Endodermal cell (in vitro differentiated cells): ENCODE measurements at places on chromosomes 6 and 20. TPM values are rescaled to one million over a fixed set of nuclear protein-coding genes. Genes with fewer than 3 reads are reported as not detected.

- DNase-seq = no peak
Measured at GRCh38 chr20:2775139-2775538, 25.3 kb downstream of the CPXM1 start.

- DNase-seq = peak; percentile 62
Measured at GRCh38 chr6:33926451-33926850, 122.6 kb upstream of the MLN start.

DNA sequence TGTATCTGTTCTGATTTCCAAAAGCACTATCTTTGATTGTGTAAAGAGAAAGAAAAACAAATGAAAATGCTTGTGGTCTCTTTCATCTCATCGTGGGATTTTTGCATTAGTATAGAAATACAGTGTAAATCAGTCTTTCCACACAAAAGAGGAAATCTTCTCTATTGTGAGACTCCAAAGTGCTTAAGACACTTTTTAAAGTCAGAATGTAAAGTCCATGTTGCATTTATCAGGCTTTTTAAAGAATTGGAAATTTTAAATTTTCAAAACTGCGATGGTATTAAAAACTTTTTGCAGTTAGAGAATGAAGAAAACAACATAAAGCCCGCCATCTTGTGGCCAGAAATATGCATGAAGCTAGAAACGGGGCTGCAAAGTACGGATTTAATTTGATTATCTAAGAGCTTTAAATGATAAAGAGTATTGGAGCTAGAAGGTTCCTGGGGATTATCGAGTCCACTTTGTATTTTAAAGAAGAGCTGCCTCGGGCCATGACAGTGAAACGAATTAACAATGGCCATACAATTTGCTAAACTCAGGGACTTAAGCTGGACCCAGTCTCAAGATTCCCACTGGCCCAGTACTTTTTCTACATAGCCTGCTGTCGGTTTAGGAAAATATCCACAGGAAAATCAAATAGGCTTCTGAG is 339.6 kb downstream of the ARHGAP18 start:
- peak; percentile 78 for DNase-seq

- DNase-seq = no peak
Measured at GRCh38 chr6:49252901-49253300, 210.2 kb downstream of the MMUT start.

DNA sequence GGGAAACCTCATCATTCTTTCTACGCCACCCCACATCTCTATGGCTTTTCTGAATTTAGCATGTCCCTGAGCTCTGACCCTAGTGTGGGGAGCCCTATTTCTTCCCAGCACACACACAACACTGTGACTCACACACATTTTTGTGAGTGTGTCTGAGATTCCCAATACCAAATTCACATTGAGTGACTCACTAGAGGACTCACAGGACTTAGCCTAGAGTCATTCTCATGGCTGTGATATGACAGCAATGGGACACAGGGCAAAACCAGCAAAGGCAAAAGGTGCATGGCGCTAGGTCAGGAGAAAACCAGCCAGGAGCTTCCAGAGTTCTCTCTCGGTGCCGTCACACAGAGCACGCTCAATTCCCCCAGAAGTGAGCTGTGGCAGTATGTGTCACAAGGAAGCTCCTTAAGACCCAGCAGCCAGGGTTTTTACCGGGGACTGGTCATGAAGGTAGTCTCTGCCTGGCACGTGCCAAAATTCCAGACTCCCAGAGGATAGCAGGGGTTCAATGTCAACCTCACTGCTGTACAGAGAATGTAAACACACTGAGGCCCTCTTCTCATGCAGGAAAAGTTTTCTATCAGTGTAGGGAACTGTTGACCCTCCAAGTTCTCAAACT is 6.2 kb downstream of the CSTL1 start:
- DNase-seq = no peak

GRCh38 chr20:46040902-46041535 is 12.0 kb downstream of the SLC12A5 start:
- peak; percentile 93 for DNase-seq

The UBD gene
- not detected in 3 replicates for total RNA-seq

The IL17F gene
- total RNA-seq = not detected in 3 replicates

- DNase-seq = no peak
Measured at GRCh38 chr6:85405175-85405852, 44.6 kb upstream of the NT5E start.

The WFDC6 gene
- total RNA-seq = not detected in 2 replicates

DNA sequence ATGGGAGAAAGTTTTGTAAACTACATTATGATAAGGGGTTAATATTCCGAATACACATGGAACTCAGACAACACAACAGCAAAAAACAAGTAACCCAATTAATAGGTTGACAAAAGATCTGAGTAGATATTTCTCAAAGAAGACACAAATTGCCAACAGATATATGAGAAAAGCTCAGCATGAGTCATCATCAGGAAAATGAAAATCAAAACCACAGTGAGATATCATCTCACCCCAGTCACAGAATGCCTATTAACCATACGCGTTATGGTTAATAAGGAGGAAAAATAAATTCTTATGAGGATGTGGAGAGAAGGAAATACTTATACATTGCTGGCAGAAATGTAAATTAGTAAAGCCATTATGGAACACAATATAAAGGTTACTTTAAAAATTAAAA is 695.0 kb downstream of the COL12A1 start:
- DNase-seq = no peak

DNA sequence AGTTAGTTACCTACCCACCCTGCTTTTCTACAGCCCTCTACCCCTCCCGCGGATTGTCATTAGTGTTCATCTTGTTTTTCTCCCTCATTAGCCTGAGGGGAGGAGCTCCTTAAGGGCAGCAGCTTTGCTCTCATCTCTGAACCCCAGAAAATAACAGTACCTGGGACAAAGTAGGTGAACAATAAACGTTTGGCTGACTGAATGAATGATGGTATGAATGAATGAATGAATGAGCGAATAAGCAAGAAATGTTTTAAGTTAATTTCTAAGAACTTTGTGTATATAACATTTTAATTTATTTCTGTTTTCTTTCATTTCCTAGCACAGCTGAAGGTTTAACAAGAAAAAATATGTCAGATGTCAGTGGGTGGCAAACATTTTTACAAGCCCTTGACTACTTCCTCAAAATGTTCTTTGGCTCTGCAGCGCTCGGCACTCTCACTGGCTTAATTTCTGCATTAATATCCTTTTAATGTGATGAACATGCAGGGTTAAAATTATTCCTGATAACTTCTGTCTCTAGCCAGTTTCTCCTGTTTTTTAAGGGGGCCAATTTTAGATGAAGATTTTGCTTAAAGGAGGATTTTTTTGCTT is 50.1 kb downstream of the SLC9A8 start:
- peak; percentile 5 for DNase-seq

GRCh38 chr6:43296780-43297497 is 1.1 kb upstream of the SLC22A7 start:
- no peak for DNase-seq

DNA sequence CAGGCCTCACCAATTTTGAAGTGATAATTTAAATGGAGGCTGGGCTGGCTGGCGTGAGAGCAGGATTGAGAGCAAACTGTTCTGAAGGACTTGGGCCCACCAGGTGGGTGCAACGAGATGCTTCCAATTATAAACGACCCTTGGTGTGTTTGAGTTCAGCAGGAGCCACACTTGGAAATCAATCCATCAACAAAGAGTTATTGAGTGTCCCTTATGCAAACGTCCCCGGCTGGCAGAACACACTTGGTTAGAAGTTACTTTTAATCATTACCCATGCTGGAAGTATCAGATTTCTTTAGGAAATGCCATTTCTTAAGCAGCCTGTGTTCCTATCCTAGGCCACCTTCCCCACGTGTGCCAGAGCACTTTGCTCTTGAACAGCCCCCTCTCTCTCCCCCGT is 37.8 kb upstream of the ZNF831 start:
- DNase-seq = no peak

DNA sequence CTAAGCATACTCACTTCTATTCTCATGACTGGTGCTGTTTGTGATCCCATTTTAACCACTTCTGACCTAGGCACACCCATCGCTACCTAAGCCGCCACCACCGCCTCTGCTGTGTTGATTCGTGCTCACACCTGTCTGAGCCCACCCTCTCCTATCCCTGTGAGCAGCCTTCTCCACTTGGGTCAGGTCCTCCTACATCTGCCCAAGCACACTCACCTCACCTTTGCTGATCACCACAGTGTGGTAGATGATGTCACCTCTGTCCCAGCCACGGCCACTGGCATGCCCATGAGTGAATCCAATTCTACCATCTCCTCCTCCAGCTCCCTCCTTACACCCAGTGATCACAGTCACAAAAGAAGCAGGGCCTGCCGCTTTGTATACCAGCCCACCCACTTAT is 20.8 kb downstream of the MUC22 start:
- no peak for DNase-seq

- DNase-seq = no peak
Measured at GRCh38 chr6:25329982-25330381, 50.8 kb downstream of the CARMIL1 start.

GRCh38 chr6:169273511-169273910 is 19.9 kb upstream of the THBS2 start:
- no peak for DNase-seq

DNA sequence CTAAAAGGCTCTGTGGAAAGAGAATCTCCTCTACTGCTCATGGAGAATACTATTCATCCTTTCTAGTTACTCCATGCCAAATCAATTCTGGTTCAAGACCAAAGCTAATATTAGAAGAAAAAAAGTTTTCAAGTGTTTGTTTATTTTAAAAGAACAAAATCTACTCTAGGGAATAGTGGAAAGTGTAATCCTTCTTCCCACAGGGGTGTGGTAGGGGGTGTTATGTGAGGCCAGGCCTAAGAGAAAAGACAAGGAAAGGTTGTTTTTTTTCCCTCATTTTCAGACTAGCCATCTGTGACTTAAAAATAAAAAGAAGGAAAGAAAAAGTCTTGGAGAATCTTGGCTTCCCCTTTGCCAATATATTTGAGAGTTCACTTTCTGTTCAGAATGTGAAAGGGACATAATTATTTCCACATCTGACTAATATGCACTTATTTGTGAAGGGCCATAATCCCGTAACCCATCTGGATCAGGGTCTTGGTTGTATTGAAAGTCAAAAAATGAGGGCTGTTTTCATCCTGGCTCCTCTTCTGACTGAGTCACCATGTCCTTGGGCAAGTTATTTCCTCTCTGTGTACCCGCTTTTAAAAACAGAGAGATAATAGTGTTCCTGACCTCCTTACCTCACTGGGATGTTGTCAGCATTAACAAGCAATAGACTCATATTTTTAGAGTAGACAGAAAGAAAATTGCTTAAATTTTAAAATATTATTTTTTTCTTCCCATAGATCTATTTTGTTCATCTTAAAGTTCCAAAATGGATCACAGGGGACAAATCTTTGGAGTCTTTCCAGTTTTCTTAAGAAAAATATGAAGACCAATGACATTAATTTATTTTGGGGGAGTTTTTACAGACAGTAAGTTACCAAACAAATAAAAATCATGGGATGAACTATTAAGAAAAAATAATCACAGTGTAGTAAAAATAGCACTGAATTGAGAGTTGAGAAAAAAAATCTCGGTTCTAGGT is 233.7 kb downstream of the IBTK start:
- DNase-seq = no peak

DNA sequence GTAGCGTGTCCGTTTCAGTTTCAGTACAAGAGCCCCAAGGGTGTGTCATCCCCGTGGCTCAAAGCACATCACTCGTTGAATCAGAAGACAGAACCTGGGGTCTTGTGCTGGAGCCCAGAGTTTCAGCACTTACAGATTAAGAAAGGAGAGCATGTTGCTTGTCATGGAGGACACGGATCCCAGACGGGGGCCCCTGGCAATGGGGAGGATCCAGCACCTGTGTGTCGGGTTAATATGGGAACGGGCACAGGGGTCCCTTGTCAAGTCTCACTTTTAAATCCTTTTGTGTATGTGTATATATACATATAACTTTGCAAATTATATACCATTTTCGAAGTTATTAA is 23.4 kb downstream of the THBS2 start:
- DNase-seq = no peak

- peak; percentile 27 for DNase-seq
Measured at GRCh38 chr20:41175201-41175651, 37.9 kb downstream of the PLCG1 start.

GRCh38 chr6:41222513-41222912 is 5.6 kb upstream of the TREML4 start:
- no peak for DNase-seq

DNA sequence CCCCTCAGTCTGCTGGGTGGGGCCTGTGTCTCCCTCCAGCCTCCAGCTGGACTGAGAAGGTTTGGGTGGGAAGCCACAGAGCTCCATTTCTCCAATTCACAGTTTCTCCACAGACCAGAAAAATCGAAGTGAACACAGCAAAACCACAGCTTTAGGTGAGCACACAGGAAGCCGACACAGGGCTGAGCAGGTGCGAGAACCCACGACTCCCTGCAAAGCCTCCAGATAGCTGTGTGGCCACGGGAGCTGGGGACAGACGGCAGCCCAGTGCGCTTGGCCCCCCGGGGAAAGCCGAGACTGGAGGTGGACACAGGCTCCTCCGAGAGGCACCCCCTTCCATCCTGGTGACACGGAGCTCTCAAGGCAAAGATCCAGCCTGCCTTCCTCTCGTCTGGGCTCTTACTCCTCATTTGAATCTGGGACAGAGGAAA is 29.0 kb upstream of the MPC1 start:
- DNase-seq = no peak

The ADGRB3 gene
- 0.32 and 0.33 TPM in 2 replicates for total RNA-seq

DNA sequence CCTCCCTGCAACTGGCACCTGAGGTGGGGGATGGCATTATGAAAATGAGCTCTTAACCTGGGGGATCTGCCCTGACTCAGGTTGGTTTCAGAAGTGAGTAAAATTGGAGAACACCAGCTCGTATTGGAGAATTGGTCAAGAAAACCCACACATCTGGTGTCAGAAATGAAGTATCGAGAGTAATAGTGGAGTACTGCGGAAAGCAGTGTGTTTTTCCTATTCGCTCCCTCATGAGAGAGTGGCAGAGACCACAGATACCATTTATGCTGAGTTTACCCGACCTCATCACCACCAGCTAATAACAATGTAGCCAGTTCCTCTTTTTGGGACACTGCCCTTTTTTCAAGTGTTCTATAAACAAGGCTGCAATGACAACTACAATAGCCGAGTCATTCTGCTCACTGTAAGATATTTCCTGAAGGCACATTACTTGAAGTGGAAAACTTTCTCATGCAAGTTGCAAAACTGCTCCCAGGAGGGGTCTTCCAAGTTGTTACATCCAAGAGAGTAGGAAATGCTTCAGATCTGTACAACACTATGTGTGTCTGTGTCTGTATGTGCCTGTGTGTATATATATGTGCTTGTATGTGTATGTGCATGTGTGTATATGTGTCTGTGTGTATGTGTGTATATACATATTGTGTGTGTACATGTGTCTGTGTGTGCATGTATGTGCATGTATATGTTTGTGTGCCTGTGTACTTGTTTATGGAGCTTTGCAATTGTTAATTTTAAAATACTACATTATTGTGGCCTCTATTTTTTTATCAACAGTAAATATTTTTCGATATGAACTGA is 106.0 kb upstream of the CST7 start:
- no peak for DNase-seq

GRCh38 chr6:27168108-27168507 is 79.4 kb upstream of the PRSS16 start:
- no peak for DNase-seq

The CFAP61 gene
- total RNA-seq = 0.73 to 1.1 TPM in 2 of 3 replicates, not detected in the other
